GM12891 (cell line): ENCODE measurements at places on chromosomes 2 and 18.

DNA sequence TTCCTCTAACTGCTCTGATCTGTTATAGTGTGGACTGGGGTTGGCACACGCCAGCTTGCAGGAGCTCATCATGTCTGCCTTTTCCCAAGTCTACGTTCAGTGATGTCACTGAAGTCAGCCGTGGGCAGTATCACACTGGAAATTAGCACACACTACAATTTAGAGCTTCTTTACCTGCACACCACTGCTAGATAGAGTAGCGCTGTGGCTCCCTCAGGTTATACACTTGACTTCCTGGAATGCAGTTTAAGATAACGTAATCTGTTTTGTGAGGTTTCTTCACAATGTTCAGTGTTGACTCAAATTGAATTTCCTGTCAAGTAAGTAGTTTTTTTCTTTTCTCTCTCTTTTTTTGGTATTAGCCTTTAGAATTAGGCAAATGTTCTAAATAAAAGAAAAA, 487.2 kb downstream of the DCDC2C start:
- DNase-seq, result no peak

DNA sequence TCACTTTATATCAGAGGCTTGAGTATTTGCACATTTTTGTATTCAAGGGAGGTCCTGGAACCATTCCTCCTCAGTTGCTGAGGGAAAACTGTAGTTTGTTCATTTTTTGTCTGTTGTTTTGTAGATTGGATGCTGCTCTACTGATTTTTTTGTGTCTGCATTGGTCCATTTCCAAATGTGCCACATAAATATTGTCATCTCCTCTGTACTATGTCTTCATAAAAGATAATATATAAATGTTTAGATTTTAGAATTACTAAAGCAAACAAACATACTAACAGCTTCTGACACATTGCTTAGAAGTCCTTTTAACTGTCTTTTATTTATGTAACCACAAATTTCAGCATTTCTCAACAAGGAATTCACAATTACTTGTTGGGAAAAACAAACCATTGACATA, 356.8 kb downstream of the PLCL1 start:
- DNase-seq, result no peak

DNA sequence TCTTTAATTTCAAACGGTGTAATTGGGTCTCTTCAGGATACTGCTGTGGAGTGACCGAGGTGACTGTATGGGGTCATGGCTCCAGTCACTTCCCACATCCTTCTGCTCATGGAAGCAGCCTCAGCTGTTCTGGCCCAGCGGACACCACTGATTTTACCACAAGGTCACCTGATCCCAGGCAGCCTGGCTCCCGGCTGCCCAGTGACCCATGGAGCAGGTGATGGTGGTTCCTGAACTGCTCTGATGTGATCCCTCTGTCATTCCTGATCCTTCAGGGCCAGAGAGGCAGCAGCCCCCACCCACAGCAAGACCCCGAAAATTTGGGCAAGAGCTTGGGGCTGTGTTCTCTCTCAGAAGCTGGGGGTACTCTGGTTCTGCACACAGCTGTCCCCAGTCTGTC, 35.5 kb upstream of the HS6ST1 start:
- DNase-seq, result no peak

DNA sequence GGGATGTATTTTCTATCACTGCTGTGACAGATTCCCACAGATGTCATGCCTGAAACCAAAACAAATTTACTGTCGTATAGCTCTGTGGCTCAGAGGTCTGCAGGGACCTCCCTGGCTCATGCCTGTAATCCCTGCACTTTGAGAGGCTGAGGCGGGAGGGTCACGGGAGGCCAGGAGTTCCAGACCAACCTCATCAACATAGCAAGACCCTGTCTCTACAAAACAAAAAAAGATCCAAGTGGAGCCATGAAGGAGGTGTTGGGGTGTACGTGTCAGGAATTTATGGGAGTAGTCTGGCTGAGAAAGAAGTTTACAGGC, 51.0 kb upstream of the FAHD2A start:
- DNase-seq, result no peak

GRCh38 chr2:102932501-102932900, 170.7 kb downstream of the TMEM182 start:
- DNase-seq, result no peak

DNA sequence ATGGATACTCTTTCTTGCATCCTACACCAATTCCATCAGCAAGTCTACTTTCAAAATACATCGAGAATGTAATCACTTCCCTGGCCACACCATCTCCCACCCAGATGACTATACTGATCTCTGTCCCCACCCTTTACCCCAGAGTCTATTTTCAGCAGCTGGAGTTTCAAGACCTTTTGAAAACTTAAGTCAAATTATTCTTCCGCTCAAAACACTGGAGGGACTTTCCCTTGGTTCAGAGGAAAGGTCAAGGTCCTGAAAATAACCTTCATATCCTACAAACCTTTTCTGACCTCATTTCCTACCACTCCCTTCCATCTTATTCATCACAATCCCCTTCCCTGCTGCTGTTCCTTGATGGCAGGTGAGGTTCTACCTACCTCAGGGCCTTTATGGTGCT, 58.8 kb upstream of the LYPD6 start:
- peak; percentile 5 for DNase-seq

GRCh38 chr18:69882965-69883668, 64.6 kb downstream of the CD226 start:
- no peak for DNase-seq

DNA sequence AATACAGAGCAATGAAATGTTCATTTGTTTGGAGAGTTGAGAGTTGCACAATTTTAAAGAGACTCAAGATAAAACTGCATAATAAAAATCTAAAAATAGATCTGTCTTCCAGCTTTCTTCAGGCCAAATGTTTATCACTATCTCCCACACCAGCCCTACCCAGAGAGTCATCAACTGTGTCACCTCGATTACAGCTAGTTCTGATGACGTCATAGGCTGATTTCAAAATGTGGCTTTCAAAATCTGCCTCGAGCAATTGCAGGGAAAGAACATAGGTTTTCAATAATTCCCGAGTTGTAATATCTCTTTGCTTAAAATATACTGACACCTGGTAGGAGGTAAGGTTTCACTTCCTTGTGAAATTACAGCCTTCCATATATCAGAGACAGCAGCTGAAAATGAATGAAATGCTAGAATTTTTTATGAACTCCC, 677.6 kb upstream of the ID2 start:
- no peak for DNase-seq

DNA sequence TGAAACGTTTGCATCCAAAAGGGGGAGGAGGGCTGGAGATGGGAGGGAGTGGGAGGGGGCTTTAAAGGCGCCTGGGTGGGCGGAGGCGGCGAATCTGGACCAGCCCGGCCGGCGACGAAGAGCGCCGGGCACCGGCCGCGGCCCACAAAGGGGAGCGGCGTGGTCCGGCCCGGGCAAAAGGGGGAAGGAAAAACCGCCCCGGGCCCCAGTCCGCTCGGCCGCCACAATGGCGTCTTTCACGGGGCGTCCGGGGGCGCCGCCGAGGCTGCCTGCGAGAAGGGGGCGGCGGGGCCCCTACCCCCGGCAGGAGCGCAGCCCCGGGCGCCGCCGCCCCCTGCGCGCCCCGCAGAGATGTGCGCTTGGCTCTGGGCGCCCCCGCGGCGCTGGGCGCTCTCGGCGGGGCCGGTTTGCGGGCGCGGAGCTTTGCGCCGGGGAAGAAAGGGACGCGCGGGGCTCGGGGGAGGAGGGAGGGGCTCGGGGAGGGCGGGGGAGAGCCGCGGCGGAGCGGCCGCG, 108.1 kb upstream of the KCTD1 start:
- DNase-seq, result peak; percentile 32

DNA sequence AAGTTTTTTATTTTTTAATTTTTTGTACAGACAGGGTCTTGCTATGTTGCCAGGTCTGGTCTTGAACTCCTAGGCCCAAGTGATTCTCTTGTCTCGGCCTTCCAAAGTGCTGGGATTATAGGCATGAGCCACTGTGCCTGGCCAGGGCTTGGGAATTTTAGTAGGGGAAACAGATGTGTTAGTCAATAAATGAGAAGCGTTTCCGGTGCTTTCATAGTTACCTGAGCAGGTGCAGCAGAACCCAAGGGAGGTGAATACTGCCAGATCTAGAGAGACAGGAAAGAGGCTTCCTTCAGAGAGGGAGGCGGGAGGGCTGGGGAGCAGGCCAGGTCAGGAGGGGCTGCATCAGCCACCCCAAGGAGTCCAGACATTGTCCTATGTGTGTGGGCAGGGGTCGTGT, 30.5 kb upstream of the IMPA2 start:
- no peak for DNase-seq

- DNase-seq, result no peak
These were observed 8.5 kb downstream of the ZNF396 start for GRCh38 chr18:35368595-35368994.

DNA sequence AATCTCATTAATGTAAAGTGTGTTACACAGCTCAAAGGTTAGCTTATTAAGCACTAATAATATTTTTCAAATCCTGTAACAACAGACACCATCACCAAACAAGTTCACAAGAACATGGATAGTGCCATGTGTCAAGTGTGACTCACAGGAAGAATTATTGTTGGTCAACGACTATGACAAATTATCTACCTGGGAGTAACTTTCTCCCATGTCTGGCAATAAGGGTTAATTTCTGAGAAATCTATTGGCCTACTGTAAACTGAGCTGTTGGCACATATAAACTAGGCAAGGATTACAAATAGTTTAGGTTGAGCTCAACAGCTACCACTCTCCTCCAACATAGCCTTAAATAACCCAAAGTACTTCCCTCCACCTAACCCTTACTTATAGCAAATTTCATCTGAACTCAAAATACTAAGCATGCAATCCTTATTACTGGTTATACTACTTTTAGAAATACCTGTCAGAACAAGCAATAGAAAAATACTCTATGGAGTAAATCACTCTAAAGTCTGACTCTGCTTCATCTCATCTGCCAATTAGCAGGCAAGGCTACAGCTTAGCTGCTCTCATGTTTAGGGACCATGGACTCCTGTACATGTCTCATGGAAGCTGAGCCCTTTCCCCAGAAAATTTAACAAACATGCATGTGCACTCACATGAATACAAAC, 223.0 kb downstream of the NBAS start:
- DNase-seq, result no peak

DNA sequence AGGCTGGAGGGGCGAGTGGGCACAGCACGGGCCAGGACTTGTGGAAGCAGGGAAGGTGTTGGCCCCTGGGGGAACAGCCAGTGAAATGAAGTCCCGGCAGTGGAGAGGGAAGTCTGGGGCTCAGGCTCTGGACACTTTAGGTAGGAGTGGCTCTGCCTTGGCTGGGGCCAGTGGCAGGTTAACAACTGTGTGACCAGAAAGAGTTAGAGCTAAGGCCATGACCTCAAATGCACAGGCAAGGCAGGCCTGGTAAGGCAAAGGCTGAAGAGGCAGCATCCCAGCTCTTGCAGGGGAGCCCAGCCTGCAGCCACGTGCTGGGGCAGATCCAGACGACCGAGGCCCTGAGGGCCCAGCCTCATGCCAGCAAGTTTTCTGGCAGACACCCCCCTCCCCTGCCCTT, 21.5 kb downstream of the PCARE start:
- DNase-seq, result no peak

DNA sequence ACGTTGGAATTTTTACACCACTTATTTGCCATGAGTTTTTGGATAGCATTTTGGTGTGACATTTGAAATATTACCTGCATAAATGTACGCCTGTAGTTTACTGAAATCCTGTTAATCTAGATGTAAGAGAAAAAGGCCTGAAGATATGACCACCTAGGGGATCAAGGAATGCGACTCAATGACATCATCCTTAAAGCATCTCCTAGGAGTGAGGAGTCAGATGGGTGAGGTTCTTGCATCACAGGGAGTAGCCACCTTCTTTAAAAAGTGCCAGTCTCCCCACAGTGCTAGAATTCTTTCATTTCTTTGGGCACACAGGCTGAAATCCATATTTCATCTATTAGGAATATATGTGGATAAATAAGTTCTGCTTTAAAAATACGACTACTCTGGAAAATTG, 34.5 kb downstream of the ADCYAP1 start:
- DNase-seq, result no peak

DNA sequence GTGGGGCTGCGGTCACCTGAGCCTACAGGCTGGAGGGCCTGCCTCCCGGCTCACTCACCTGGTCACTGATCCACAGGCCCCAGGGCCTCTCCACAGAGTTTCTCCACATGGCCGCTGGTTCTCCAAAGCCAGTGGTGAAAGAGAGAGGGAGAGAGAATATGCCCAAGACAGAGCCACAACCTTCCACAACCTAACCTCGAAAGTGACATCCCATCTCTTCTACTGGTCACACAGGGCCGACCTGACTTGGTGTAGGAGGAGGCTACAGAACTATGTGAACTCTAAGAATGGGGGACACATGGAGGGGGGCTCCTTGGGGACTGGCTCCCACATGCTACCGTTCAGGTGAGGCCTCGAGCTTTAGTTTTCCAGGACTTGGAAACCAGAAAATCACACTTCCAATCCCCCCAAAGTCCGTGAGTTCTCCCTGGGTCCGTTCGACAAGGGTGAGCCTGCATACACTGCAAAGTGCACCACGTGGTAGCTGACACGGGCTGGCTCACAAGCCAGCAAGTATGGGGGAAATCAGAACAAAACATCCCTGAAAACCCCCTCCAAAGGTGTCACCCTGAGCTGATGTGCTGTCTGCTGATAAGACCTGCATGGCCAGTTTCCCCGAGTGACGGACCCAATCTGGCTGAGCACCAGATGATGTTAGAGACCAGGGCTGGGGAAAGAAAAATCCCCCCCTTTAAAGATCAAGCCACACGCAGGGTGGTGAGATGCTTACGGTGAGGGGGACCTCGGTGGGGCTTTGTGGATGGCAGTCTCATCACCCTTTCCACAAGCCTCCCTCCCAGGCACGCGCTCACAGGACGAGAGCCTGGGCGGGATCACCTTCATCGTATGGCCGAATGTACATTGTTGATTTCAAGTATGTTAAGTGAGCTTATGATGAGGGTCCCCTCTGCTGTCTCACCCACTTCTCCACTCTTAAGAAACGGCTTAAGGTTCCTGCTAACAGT, 54.2 kb upstream of the SEMA4C start:
- no peak for DNase-seq

DNA sequence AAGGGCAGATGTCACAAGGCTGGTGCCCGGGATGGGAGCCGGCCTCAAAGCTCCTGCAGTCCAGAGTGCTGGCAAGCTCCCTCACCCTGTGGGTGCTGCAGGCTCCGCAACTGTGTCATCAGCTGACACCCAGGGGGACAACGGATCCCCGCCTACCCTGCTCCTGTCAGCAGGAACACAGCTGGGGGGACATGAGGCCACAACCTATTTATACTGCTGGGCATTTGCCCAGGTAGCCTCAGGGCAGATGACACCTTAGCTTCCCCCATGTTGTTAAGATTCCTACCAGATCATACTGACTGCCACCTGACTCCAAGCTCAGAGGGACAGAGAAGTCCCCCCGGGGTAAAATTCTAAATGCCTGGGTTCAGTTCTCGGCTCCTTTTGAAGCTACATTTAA, 1.2 kb downstream of the ANKRD23 start:
- DNase-seq, result no peak

DNA sequence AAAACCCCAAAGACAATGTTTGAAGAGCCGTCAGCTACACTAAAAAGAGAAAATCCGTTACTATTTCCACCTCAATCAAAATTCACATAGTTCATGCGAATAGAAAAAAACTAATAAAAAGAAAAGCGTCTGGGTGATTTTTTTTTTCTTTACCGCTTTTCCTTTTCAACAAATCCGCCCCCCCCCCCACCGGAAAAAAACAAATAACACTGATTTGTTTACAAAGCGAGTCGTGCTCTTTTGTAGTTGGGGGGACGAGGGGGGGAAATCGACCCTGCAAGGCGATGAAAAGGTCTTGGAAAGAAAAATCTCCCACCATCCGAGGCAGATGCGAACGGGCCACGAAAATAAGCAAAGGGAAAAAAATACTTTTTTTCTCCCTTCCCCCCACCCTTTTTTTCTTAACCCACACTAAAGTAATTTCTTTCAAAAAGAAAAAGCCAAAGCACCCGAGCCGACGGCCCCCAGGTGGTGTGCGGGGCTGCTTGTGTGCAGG, 638 bp downstream of the ZNF521 start:
- DNase-seq, result no peak
